ENCODE measurements at places on chromosomes 16 and 17. TPM values are rescaled to one million over a fixed set of nuclear protein-coding genes. Genes with fewer than 3 reads are reported as not detected.
A peak's percentile ranks its signal among the peaks of the same experiment; 100 is the strongest.

Gene CD19
- total RNA-seq, result 1.1 TPM

DNA sequence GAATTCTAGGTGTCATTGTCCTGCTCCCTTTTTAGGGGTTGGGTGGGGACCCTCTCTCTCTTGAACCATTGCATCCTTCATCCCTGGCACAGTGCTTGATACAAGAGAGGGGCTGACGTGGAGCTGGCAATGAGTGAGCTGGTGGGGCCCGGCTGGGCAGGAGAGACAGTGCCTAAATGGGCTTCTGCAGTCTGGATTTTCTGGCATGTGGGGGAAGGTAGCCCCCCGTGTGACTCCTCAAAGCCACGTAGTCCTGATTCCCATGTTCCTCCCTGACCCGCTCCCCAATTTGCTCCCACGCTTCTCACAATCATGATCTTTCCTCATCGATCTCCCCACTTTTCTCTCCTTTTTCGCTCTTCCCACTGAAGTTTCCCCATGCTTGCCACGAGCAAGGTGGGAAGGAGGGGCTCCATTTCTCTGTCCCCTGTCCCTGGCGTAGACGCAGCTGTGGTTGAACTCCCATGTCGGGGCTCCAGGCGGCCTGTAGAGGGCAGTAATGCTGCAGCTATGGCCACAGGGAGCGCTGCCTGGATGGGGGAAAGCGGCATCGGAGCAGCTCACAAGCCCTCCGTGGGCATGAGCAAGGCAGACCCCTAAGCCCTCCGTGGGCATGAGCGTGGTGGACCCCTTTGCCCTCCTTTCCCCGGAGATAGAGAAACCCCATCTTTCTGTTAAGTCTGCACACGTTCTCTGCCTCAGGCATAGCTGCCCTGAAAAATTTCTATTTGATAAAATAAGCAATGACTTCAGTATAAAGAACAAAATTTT lies 47.5 kb downstream of the HAPSTR1 start:
- peaks cover 13% of the 10 kb centered on the region for H3K4me1 ChIP-seq
- peaks cover 2% of the 10 kb centered on the region for H3K27me3 ChIP-seq
- H3K4me3 ChIP-seq, result no peak overlapping the region
- peaks cover 2% of the 10 kb centered on the region for H3K36me3 ChIP-seq
- no peak overlapping the region for H3K27ac ChIP-seq

Gene ACD
- total RNA-seq, result 53.7 TPM

DNA sequence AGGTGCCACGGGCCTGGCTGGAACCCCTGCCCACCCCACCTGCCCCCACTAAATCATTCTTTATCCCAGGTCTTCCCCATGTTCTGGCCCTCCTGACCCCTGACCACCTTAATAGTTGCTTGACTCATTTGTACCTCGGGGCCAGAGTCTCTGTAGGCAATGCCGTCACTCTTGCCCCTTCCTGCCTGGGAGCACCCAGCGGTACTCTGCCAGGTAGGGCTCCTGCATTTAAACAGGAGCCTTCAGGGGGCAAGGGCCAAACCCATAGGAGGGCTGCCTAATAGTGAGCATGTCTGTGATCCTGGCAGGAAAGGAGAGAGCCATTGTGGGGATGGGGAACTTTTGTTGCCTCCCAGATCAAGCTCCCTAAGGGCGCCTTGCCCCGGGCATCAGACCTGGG lies 8.8 kb upstream of the ITGA3 start:
- no peak overlapping the region for H3K27ac ChIP-seq
- no peaks in the 10 kb centered on the region for H3K36me3 ChIP-seq
- H3K4me1 ChIP-seq, result peaks cover 23% of the 10 kb centered on the region

DNA sequence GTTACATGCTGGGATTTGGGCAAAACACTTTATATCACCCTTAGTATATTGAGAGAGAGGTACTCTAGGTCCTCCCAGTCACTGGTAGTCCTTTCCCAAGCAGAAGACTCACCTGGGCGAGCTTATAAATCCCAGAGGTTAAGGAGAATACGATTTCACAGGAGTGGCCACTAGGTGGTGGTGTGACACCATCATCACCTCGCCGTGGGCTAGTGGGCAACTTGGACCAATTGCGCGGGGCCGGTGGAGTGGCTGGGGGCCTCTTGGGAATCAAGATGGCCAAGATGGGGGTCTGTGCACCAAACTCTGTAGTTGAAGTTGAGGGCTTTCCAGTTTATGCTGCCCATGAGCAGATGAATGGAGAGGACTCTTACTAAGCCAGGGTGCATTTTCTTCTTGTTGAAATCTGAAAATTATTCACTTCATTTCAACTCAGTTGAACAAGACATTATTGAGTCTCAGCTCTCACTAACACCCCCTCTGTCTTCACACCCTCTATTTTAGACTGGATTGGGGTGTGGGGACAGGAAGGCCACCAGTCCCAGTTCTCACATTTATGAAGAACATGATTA lies 38.2 kb upstream of the PIRT start:
- H3K4me1 ChIP-seq, result no peaks in the 10 kb centered on the region
- no peaks in the 10 kb centered on the region for H3K36me3 ChIP-seq
- DNase-seq, result peak; percentile 58

Gene TNFRSF13B
- not detected for total RNA-seq

Gene KRTAP1-5
- not detected for total RNA-seq

GRCh38 chr17:68861602-68862001 lies 93.6 kb downstream of the ABCA8 start:
- peaks cover 3% of the 10 kb centered on the region for H3K27me3 ChIP-seq
- no peaks in the 10 kb centered on the region for H3K36me3 ChIP-seq
- H3K27ac ChIP-seq, result no peak overlapping the region
- H3K4me1 ChIP-seq, result no peaks in the 10 kb centered on the region
- DNase-seq, result no peak
- H3K4me3 ChIP-seq, result no peak overlapping the region

Gene MT1F
- total RNA-seq, result 9.0 TPM

DNA sequence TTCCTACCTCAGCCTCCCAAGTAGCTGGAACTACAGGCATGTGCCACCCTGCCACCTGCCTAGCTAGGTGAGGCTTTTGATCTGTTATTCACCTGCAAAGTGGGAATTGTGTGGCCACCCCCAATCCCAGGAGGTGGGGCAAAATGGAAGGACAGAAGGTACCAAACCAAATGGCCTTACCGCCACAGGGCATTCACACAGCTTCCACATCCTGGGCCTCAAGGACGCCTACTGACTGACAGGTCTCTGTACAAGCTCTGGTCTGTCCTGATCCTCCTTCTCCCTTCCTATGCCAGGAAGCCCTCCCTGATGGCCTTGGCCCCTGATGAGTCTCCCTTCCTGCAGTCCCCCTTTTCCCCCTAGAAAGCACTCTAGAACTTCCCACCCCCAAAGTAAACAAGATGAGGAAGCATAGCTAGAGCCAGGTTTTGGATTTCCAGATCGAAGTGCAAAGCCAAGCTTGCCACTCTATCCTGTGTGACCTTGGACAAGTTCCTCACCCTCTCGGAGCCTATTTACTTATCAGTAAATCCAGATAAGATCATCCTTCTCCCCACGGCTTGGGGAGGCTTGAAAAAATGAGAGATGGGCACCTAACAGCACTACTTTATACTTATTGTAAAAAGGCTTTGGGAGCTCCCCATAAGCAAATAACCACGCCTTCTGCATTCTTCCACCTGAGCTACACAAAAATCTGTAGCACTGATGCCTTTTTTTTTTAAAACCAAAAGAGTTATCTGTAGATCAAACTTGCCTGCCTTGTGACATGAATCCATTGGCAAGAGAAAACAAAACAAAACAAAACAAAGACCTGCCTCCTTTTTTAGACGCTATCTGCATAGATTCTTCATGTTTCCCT lies 4.5 kb downstream of the PLLP start:
- no peaks in the 10 kb centered on the region for H3K36me3 ChIP-seq
- DNase-seq, result no peak
- H3K27me3 ChIP-seq, result peaks cover 9% of the 10 kb centered on the region
- no peak overlapping the region for H3K4me3 ChIP-seq
- H3K4me1 ChIP-seq, result peaks cover 26% of the 10 kb centered on the region
- H3K27ac ChIP-seq, result no peak overlapping the region

GRCh38 chr17:61669522-61669921 lies 78.5 kb upstream of the NACA2 start:
- H3K27me3 ChIP-seq, result peaks cover 13% of the 10 kb centered on the region
- DNase-seq, result no peak
- no peak overlapping the region for H3K27ac ChIP-seq
- no peaks in the 10 kb centered on the region for H3K36me3 ChIP-seq
- no peak overlapping the region for H3K4me3 ChIP-seq
- H3K4me1 ChIP-seq, result no peaks in the 10 kb centered on the region

DNA sequence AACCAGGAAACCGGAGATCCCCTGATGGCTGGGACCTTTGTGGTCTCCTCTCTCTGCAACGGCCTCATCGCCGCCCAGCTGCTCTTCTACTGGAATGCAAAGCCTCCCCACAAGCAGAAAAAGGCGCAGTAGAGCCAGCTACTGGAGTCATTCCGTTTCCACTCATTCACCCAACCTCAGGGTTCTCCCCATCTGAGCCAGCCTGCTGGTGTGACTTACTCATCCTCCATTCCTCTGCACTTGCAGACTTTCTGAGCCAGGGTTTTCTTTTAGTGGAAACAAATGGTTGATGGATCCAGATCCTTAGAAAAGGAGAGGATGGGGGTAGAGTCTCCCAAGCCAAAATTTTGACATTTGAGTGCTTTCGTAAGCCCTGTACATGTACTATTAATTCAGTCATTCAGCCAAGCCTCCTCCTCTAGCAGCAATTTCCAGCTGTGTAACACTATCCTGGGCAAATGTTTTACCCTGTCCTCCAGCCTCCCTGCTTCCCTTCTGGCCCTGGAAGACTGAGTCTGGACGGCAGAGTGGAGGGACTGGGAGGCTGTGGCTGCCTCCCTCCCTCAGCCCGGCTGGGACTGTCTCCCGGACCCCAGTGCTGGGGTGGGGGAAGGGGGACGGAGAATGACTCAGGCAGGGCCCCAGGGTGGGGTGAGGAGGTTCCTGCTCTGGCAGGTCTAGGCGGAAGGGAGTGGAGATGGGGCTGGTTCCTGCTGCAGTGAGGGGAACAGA lies 2.3 kb downstream of the SOX15 start:
- H3K27ac ChIP-seq, result peak overlapping the region; percentile 45
- DNase-seq, result no peak
- peaks cover 19% of the 10 kb centered on the region for H3K4me1 ChIP-seq
- H3K36me3 ChIP-seq, result peaks cover 46% of the 10 kb centered on the region

DNA sequence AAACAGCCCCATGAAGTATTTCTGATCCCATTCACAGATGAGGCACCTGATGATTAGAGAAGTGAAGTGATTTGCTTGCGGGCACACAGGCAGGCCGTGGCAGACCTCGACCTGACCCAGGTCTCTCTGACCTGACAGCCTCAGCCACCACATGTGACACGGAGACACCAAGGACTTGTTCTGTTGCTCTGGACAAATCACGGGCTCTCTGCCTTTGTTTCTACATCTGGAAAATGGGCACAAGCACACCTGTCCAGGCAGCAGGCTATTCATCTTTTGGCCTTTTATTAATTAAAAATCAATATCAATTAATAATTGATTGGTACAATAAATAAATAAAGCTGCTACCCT lies 3.4 kb downstream of the MAP3K14 start:
- peaks cover 58% of the 10 kb centered on the region for H3K4me1 ChIP-seq
- H3K27ac ChIP-seq, result peak overlapping the region; percentile 94
- H3K27me3 ChIP-seq, result no peaks in the 10 kb centered on the region
- peaks cover 63% of the 10 kb centered on the region for H3K36me3 ChIP-seq
- no peak for DNase-seq
- H3K4me3 ChIP-seq, result peak overlapping the region; percentile 88

GRCh38 chr16:11669380-11670146 lies 1.3 kb downstream of the SNN start:
- peak overlapping the region; percentile 92 for H3K27ac ChIP-seq
- H3K36me3 ChIP-seq, result no peaks in the 10 kb centered on the region
- H3K4me1 ChIP-seq, result peaks cover 69% of the 10 kb centered on the region
- DNase-seq, result peak; percentile 18

Measured in activated CD8-positive, alpha-beta T cell treated with anti-CD3 and anti-CD28 coated beads for 36 hours (primary cell).